ENCODE measurements at places on chromosomes 3 and 15. TPM values are rescaled to one million over a fixed set of nuclear protein-coding genes. Genes with fewer than 3 reads are reported as not detected.

GRCh38 chr15:63046917-63047760 is 4.6 kb downstream of the TPM1 start:
- H3K27ac ChIP-seq, result no peak overlapping the region
- peaks cover 24% of the 10 kb centered on the region for H3K4me1 ChIP-seq
- no peaks in the 10 kb centered on the region for H3K36me3 ChIP-seq

GRCh38 chr3:33722626-33723370 is 4.7 kb upstream of the CLASP2 start:
- H3K27me3 ChIP-seq, result no peaks in the 10 kb centered on the region
- H3K4me3 ChIP-seq, result no peak overlapping the region
- peaks cover 6% of the 10 kb centered on the region for H3K4me1 ChIP-seq
- no peak overlapping the region for H3K27ac ChIP-seq

- no peaks in the 10 kb centered on the region for H3K4me1 ChIP-seq
- H3K27me3 ChIP-seq, result no peaks in the 10 kb centered on the region
- H3K27ac ChIP-seq, result no peak overlapping the region
- no peak for DNase-seq
- no peaks in the 10 kb centered on the region for H3K36me3 ChIP-seq
Measured at GRCh38 chr3:85605066-85605465, 646.3 kb downstream of the CADM2 start.

- H3K27ac ChIP-seq, result no peak overlapping the region
- DNase-seq, result no peak
- no peak overlapping the region for H3K4me3 ChIP-seq
- peaks cover 14% of the 10 kb centered on the region for H3K27me3 ChIP-seq
Measured at GRCh38 chr15:75164625-75165350, 36.9 kb upstream of the C15orf39 start.

Gene ERICH6
- 0.81 TPM for total RNA-seq

- no peaks in the 10 kb centered on the region for H3K36me3 ChIP-seq
- no peak overlapping the region for H3K27ac ChIP-seq
- no peaks in the 10 kb centered on the region for H3K27me3 ChIP-seq
Measured at GRCh38 chr15:27928386-27928785, 170.7 kb downstream of the OCA2 start.

DNA sequence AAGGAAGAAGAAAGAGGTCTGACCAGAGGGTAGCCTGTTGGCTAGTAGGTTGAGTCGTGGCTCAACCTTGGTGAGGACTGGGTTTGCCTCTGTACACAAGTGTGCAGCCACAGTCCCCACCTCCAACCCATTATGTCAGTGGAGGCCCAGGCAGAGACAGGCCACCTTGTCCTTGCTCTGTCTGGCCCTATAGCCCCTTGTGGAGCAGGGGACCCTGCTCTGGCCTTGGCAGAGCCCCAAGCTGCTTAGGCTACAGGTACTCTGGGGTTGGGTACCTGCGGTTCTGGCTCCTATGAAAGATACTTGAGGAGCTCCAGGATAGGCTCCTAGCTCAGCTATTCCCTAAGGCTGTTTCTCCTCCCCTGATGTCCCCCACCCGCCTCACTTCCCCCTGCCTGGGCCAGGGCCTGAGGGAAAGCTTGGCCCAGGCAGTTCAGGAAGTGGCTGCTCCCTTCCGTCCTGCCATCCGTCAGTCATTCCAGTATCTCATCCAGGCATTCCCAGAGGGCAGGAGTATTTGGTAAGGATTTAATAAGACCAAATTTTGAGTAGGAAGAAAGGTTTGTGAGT is 44.0 kb downstream of the FGD5 start:
- H3K36me3 ChIP-seq, result no peaks in the 10 kb centered on the region
- H3K27me3 ChIP-seq, result peaks cover 5% of the 10 kb centered on the region
- DNase-seq, result no peak
- no peaks in the 10 kb centered on the region for H3K4me1 ChIP-seq

- H3K4me3 ChIP-seq, result no peak overlapping the region
- H3K36me3 ChIP-seq, result no peaks in the 10 kb centered on the region
- DNase-seq, result no peak
- H3K27ac ChIP-seq, result no peak overlapping the region
- no peaks in the 10 kb centered on the region for H3K27me3 ChIP-seq
- no peaks in the 10 kb centered on the region for H3K4me1 ChIP-seq
Measured at GRCh38 chr3:139574026-139574947, 34.7 kb upstream of the RBP1 start.

DNA sequence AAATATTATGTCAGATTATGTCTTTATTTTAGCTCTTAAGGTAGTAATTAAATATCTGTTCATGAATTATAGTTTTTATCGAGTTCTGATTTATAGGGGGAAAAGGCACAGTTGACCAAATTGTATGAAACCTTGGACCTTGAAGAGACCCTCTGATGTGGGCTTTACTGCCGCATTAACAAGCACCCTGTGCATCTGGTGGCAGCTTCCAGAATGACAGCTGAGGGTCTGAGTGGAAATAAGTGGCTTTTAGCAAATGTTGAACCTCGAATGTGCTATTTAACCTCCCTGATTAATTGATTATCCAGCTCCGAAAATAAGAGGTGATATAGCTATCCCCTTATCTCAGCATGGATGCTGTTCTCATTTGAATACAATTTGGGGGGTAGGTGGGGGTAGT is 87.0 kb downstream of the TMEM108 start:
- H3K27ac ChIP-seq, result no peak overlapping the region
- no peaks in the 10 kb centered on the region for H3K36me3 ChIP-seq
- no peak for DNase-seq
- H3K4me1 ChIP-seq, result no peaks in the 10 kb centered on the region

- peak; percentile 71 for DNase-seq
- H3K36me3 ChIP-seq, result no peaks in the 10 kb centered on the region
- peaks cover 11% of the 10 kb centered on the region for H3K27me3 ChIP-seq
- H3K4me3 ChIP-seq, result peak overlapping the region; percentile 95
Measured at GRCh38 chr15:72117486-72118016, 399 bp downstream of the MYO9A start.

GRCh38 chr15:70442616-70443321 is 320.6 kb downstream of the UACA start:
- H3K27me3 ChIP-seq, result peaks cover 57% of the 10 kb centered on the region
- H3K27ac ChIP-seq, result no peak overlapping the region
- H3K4me3 ChIP-seq, result no peak overlapping the region
- no peaks in the 10 kb centered on the region for H3K36me3 ChIP-seq
- peaks cover 15% of the 10 kb centered on the region for H3K4me1 ChIP-seq

Gene SELENOT
- 108 TPM for total RNA-seq

Gene SCN5A
- not detected for total RNA-seq

Gene LRRC49
- not detected for total RNA-seq

Gene VPS39
- 77.5 TPM for total RNA-seq

DNA sequence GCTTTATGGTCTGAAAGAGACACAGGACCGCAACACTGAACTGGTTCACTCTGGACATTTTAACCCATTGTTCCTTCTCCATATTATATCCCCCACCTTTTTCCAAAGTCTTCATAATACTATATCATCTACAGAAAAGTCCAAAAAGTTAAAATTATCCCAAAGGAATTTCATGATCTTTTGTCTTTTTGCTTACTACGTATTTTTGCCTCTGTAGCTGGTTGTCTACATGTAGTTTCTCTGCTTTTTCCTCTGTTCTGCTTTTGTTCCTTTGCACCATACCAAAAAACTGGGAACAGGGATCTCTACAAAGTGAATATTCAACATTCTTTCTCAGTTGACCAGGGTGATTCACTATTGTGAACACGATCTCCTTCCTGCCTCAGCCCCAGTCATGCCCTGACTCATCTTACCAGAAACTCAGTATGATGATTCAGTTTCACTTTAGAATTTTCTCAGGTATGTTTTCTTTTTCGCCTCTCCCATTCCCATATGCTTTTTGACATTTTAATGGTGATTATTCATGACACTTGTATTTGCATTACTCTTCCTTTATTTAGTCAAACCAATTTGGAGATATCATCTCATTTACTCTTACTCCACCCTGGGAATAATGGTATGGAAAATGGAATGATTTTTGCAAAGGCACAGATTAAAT is 14.5 kb downstream of the EMC4 start:
- peak overlapping the region; percentile 51 for H3K27ac ChIP-seq
- peaks cover 25% of the 10 kb centered on the region for H3K4me1 ChIP-seq

Gene BHLHE40
- 112 TPM for total RNA-seq

DNA sequence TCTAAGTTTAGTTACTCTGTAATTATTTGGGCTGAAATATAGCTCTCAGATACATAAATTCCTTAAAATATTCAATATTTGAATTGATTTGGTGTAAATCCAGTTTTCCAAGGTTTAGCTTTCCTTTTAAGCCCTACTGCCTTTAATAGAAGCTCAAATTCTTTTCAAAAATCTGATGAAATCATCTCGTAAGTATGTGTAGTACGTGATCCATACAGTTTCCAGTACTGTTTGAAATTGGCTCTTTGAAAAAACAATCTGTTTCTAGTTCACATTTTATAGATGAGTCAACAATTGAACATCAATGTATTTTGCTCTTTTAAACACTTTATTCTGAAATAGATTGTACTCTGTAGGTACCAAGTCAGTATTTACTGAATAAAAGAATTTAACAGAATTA is 84.2 kb downstream of the LRRC49 start:
- H3K36me3 ChIP-seq, result no peaks in the 10 kb centered on the region
- no peak overlapping the region for H3K27ac ChIP-seq
- no peak for DNase-seq
- no peak overlapping the region for H3K4me3 ChIP-seq
- no peaks in the 10 kb centered on the region for H3K4me1 ChIP-seq
- H3K27me3 ChIP-seq, result peaks cover 11% of the 10 kb centered on the region

Gene GHSR
- total RNA-seq, result not detected

DNA sequence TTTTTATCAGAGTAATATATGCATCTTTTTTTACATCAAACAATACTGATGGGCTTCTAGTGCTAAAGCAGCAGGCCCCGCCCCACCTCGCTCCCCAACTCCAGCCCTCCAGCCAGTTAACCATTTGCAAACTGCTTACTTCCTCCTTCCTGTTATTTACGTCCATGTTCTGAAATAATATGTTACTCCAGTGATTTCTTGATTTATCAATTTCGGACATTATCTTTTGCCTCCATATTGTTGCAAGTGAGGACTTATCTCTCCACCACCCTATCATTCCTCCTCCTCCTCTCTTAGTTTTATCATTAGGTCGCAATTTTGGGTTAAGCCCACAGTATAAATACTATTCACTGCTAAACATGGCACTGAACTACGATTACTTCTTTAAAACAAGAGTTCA is 39.5 kb downstream of the ZNF710 start:
- H3K4me3 ChIP-seq, result no peak overlapping the region
- no peak for DNase-seq
- H3K4me1 ChIP-seq, result peaks cover 49% of the 10 kb centered on the region
- no peaks in the 10 kb centered on the region for H3K27me3 ChIP-seq
- H3K36me3 ChIP-seq, result peaks cover 3% of the 10 kb centered on the region

DNA sequence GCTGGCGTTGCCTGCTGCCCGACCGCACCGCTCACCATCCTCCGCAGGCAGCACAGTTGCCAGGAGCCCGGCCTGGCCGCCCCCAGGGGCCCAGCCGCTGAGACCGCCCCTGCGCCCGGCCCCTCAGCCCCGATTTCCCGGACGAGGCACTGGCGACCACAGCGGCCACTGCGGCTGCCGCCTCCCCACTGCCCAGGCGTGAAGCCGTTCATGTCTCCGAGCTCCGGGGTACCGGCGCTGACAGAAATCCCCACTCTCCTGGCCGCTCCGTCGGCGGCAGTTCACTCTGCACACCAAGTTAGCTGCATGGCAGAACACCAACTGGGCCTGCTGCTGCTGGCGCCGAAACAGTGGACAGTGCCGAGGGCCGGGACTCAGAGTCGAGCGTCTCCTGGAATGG is 8.5 kb downstream of the SELENOT start:
- no peak overlapping the region for H3K4me3 ChIP-seq
- H3K4me1 ChIP-seq, result peaks cover 67% of the 10 kb centered on the region
- no peak overlapping the region for H3K27ac ChIP-seq
- DNase-seq, result no peak

GRCh38 chr15:46280762-46281542 is 646.1 kb downstream of the SQOR start:
- no peak for DNase-seq
- no peaks in the 10 kb centered on the region for H3K4me1 ChIP-seq
- no peak overlapping the region for H3K27ac ChIP-seq
- H3K27me3 ChIP-seq, result no peaks in the 10 kb centered on the region

- H3K36me3 ChIP-seq, result no peaks in the 10 kb centered on the region
- H3K27me3 ChIP-seq, result peaks cover 15% of the 10 kb centered on the region
- no peak overlapping the region for H3K4me3 ChIP-seq
Measured at GRCh38 chr15:93201940-93202339, 112.9 kb upstream of the RGMA start.

DNA sequence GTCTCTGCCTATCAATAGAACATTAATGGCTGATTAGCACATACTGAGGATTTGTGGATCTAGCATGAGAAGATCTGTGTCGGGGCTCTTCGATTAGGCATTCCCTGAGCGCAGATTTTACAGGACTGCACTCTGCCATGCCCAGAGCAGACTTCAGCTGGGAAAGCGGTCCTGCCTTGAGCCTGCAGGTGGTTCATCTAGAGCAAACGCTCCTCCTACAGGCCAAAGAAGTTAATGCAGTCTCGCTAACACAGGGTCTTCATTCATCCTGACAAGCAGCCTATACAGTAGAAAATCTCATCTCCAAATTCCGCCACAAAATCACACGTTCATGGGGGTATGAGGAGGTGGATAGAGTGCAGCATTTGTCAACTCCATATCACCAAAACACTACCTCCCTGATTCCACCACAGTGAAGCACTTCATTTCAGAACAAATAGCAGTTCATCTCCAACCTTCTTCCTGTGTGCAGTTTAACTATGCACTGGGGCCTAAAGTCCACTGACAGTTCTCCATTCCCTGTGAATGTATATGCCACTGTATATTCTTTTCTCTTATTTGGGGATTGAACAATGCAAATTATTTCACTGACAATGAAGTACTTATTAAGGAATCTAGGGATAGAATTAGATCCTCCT is 405.8 kb downstream of the IGSF11 start:
- peaks cover 3% of the 10 kb centered on the region for H3K27me3 ChIP-seq
- DNase-seq, result peak; percentile 29
- H3K27ac ChIP-seq, result no peak overlapping the region
- H3K4me1 ChIP-seq, result no peaks in the 10 kb centered on the region
- H3K36me3 ChIP-seq, result no peaks in the 10 kb centered on the region
- H3K4me3 ChIP-seq, result no peak overlapping the region

DNA sequence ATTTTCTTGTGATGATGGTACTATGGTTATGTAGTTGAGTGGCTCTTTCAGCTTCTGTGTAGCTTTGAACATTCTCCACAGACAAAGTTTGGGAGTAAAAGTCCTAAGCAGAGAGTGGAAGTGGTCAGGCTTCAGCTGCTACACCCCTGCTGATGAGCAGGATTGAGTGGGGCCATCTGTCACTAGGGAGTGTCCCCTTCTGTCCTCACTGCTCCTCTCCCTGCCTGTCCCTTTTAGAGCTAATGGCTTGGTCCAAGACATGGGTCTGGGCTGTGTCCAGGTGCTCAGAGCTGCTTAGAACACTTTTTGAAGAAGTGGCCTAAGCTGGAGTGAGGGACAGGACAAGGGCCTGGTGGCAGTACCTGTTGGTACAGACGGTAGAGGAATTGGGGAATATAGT is 15.1 kb downstream of the MYZAP start:
- no peak for DNase-seq
- no peaks in the 10 kb centered on the region for H3K4me1 ChIP-seq
- H3K4me3 ChIP-seq, result no peak overlapping the region

All from activated CD4-positive, alpha-beta T cell treated with anti-CD3 and anti-CD28 coated beads, Interleukin-2, amount 10 ng/mL, durations not matched to agents 7 days and 5 days (primary cell).